ENCODE measurements at places on chromosomes 2 and 18. TPM values are rescaled to one million over a fixed set of nuclear protein-coding genes. Genes with fewer than 3 reads are reported as not detected.

DNA sequence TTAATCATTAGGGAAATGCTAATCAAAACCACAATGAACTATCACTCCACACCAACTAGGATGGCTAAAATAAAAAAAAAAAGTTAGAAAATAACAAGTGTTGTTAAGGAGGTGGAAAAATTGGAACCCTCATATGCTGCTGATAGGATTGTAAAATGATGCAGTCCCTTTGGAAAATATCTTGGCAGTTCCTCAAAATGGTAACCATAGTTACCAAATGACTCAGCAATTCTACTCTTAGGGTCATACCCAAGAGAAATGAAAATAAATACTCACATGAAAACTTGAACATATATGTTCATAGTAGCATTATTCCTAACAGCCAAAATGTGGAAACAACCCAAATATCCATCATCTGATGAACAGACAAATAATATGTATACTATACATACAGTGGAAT is 15.7 kb upstream of the ACVR2A start:
- H3K27ac ChIP-seq = no peak overlapping the region
- H3K36me3 ChIP-seq = no peaks in the 10 kb centered on the region
- H3K27me3 ChIP-seq = no peaks in the 10 kb centered on the region
- H3K4me1 ChIP-seq = no peaks in the 10 kb centered on the region
- peak; percentile 53 for DNase-seq
- no peak overlapping the region for H3K4me3 ChIP-seq

GRCh38 chr2:107525406-107525805 is 301.3 kb upstream of the RGPD4 start:
- H3K4me3 ChIP-seq = no peak overlapping the region
- H3K27ac ChIP-seq = no peak overlapping the region
- peak; percentile 42 for DNase-seq
- no peaks in the 10 kb centered on the region for H3K27me3 ChIP-seq
- H3K4me1 ChIP-seq = no peaks in the 10 kb centered on the region
- H3K36me3 ChIP-seq = no peaks in the 10 kb centered on the region

- H3K36me3 ChIP-seq = no peaks in the 10 kb centered on the region
- H3K4me3 ChIP-seq = no peak overlapping the region
- peak; percentile 66 for DNase-seq
- H3K27ac ChIP-seq = no peak overlapping the region
- no peaks in the 10 kb centered on the region for H3K27me3 ChIP-seq
Observed at GRCh38 chr2:100747551-100747950, 72.4 kb upstream of the NPAS2 start.

DNA sequence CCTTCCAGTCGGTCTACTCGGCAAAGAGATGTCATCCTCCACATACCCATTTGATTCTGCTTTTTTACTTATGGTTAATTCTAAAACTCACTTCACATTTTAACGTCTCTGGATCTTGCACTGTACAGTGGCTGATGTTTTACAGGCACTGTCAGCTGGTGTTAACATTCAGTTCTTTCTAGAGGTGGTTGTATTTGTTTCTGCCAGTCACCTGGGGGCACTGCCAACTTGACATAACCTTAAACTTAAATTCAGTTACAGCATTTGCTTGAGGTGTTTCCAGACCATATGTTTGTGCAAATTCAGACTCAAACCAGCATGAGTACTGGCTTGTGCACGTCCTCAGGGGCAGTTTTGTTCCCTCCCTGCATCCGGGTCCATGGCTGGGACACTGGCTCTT is 5.3 kb upstream of the TMEM185B start:
- no peak for DNase-seq
- H3K27ac ChIP-seq = no peak overlapping the region
- H3K27me3 ChIP-seq = no peaks in the 10 kb centered on the region
- H3K4me1 ChIP-seq = 0 out of 2 replicates have a peak, but pooled peaks cover 4% of the 10 kb centered on the region
- H3K36me3 ChIP-seq = no peaks in the 10 kb centered on the region
- no peak overlapping the region for H3K4me3 ChIP-seq

- H3K4me3 ChIP-seq = no peak overlapping the region
- H3K36me3 ChIP-seq = no peaks in the 10 kb centered on the region
- no peaks in the 10 kb centered on the region for H3K27me3 ChIP-seq
- no peak overlapping the region for H3K27ac ChIP-seq
- DNase-seq = no peak
Observed at GRCh38 chr2:225486236-225486635, 86.7 kb downstream of the NYAP2 start.

GRCh38 chr2:43609290-43609918 is 13.6 kb upstream of the THADA start:
- no peaks in the 10 kb centered on the region for H3K27me3 ChIP-seq
- no peaks in the 10 kb centered on the region for H3K36me3 ChIP-seq
- peak; percentile 73 for DNase-seq
- H3K4me1 ChIP-seq = no peaks in the 10 kb centered on the region
- no peak overlapping the region for H3K4me3 ChIP-seq

IL36G gene
- total RNA-seq = not detected

GRCh38 chr2:151640087-151640486 is 94.2 kb downstream of the NEB start:
- no peaks in the 10 kb centered on the region for H3K36me3 ChIP-seq
- no peak for DNase-seq
- no peaks in the 10 kb centered on the region for H3K4me1 ChIP-seq

Data from GM23248 (cell line).